ENCODE measurements at places on chromosomes 6 and 20.

- peak; percentile 88 for DNase-seq
These were observed 36.6 kb upstream of the LTV1 start for GRCh38 chr6:143806282-143807102.

DNA sequence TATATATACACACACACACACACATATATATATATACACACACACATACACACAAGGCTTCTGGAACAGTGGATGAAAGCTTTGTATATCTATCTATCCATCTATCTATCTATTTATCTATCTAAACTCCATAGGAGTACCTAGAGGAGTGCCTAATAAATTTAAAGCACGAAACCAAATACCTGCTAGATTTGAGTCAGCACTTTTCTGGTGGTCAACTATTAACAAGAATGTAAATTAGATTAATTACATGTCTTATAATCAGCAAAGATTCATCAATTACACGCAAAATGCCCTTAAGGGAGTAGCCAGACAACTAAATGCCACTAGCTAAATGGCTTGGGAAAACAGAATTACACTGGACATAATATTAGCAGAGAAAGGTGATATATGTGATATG, 26.6 kb downstream of the HLA-A start:
- no peak for DNase-seq

GRCh38 chr6:5610640-5611039, 349.3 kb downstream of the FARS2 start:
- no peak for DNase-seq

GRCh38 chr6:90173262-90173925, 123.2 kb downstream of the BACH2 start:
- DNase-seq, result no peak

- DNase-seq, result no peak
These were observed 73.9 kb upstream of the OLIG3 start for GRCh38 chr6:137568067-137568466.

DNA sequence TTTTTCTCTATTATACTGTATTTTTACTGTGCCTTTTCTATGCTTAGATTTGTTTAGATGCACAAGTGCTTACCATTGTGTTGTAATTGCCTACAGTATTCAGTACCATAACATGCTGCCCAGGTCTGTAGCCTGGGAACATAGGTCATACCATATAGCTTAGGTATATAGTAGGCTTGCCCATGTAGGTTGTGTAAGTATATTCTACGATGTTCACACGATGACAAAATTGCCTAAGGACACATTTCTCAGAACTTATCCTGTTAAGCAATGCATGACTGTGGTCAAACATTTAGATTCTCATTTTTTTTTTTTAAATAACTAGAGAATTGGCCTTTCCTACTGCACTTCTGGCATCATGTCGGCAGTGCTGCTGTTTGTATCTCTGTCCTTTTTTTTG, 253.7 kb upstream of the SUPT3H start:
- no peak for DNase-seq

DNA sequence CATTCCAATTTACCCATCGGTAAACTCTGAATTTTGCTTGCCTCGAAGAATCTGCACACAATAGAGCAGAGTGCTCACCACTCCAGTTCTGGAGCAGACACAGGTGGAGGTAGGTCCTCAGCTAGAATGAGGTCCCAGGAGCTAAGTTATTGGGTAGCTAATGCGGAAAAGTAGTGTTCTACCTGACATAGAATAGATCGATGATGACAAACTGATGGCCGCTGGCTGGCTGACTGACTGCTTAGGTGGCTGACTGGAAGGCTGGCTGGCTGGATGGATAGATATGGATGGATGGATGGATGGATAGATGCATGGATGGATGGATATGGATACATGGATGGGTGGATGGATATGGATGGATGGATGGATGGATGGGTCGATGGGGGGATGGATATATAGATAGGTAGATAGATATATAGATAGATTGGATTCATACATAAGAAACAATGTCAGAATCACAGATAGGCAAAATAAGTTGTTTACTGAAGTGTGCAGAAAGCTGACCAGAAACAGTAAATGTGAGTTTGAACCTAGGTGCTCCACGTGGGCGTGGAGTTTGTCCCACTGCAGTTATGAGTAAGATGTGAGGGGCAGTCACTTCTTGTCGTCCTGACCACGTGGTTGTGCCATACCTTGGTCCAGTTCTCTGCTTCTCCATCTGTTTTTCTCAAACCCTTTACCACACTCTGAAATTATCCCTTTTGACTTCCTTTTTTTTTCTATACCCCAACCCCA, 62.1 kb downstream of the TBXT start:
- no peak for DNase-seq

GRCh38 chr6:22965889-22966288, 396.5 kb downstream of the HDGFL1 start:
- DNase-seq, result no peak

DNA sequence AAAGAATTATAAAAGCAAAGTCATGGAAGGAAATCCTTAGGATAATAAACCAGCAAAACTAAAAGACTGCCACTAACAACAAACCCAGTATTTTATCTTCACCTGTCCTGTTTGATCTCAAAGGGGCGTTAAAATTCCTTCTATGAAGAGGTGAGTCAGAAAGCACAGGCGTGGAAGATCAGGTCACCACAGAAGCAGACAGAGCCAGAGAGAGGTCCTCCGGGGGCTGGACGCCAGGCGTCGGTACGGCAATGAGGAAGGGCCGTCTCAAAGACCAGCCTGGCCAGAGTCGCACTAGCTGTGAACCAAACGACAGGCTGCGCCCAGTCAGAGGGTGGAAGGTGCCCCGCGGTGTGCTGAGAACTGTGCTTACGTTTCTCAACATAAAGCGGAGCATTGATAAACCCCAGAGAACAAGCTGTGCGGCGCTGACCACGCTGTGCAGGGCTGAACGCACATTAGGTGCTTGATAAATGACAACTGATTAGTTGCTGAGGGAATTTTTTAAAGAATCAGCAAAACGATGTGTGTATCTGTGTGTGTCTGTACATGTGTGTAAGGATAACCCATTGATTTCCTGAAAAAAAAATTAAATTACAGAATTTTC, 85.6 kb downstream of the RNASET2 start:
- no peak for DNase-seq

DNA sequence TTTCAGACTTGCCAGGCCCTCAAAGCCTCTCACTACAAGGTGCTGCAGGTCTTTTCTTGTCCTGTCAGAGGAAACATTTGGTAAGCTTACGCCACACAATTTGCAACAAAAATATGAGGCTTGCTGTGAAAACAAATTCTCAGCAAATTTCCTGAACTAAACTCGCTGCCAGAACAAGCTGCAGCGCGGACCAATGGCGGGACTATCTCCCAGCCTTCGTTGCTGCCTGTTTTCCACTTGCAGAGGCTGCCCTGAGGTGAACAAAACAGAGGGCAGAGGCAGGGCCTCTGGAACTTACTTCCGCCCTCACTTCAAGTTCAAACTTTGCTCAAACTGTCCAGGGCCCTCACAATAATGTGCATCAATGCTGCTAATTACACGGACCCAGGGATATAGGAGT, 12.4 kb downstream of the UQCC2 start:
- no peak for DNase-seq

- no peak for DNase-seq
These were observed 66.8 kb downstream of the LMBRD1 start for GRCh38 chr6:69729870-69730449.
